ENCODE measurements at places on chromosomes 4 and X.

DNA sequence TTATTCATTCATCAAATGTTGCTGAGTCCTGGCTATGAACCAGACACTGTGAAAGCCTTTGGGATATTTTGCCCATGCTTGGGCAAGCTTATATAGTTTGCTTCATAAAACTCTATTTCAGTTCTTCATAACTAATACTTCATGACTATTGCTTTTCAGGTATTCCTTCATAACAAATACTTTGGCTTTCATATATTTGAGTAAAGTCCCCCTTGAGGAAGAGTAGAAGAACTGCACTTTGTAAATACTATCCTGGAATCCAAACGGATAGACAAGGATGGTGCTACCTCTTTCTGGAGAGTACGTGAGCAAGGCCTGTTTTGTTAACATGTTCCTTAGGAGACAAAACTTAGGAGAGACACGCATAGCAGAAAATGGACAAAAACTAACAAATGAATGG, 1.7 kb upstream of the AFP start:
- no peak for DNase-seq

DNA sequence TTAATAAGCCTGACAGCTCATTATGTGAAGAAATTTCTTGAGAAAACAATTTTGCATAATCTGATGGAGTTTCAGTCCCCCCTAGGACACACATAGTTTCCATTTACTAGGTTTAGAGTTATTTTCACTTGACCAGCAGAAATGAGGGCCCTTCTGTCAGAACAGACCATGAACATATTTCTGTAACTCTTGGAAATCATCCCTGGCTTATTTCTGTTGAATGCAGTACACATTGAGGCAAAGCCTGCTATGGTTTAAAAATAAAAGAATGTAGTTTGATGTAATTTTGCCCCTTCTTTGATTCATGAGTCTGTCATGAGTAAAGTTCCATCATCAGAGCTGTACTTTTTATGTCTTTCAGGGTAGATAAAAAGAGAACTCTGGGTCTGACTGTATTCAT, 104.6 kb upstream of the ETNPPL start:
- DNase-seq = no peak

GRCh38 chr4:123397144-123398065, 810 bp downstream of the SPRY1 start:
- DNase-seq = peak; percentile 6

GRCh38 chrX:19198473-19198872, 76.2 kb upstream of the ADGRG2 start:
- no peak for DNase-seq

- DNase-seq = no peak
These were observed 406.8 kb downstream of the STIM2 start for GRCh38 chr4:27267339-27267969.

DNA sequence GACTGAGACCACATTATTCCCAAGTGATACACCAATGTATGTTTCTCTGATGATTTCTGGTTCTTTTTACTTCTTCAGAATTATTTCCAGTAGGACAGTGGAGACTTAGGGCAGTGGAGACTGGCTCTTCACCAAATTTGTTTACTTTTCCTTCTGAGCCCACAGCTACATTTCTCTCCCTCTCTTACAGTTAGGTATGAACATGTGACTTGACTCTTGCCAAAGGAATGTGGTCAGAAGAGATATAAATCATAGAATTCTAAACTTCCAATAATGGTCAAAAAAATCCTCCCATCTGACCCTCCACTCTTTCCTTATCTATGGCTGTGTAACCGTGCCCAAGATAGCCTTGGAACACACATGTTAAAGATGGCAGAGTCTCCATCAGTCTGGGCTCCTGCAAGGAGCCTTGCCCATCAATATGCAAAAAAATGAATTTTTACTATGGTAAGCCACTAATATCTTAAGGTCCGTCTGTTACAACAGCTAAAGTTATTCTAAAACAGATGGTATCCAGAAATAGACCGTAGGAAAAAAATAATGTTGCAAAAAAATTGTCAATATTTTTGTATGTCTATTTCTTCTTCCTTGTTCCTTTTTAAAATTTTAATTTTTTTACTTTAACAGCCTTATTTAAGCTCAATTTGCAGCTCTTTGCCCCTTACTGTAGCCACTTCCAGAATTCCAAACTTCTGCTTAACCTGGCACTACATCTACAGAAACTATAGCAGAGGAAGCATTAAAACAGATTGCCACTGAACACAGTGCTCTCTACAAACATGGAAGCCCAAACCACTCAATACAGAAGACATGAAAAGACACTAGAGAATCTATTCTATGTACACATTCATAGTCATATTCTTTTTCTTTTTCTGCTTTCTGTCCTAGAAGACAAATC, 260.7 kb downstream of the COL25A1 start:
- no peak for DNase-seq

GRCh38 chrX:132957211-132958090, 978 bp downstream of the HS6ST2 start:
- no peak for DNase-seq

- no peak for DNase-seq
These were observed 277.2 kb downstream of the CXXC4 start for GRCh38 chr4:104217526-104217925.

- DNase-seq = no peak
These were observed 28.7 kb upstream of the FAM9B start for GRCh38 chrX:9062641-9063040.

GRCh38 chrX:13654116-13654515, 1.2 kb downstream of the TCEANC start:
- no peak for DNase-seq

GRCh38 chrX:150649096-150649870, 43.9 kb upstream of the MTMR1 start:
- no peak for DNase-seq

GRCh38 chr4:5126231-5126630, 75.0 kb downstream of the STK32B start:
- DNase-seq = no peak

DNA sequence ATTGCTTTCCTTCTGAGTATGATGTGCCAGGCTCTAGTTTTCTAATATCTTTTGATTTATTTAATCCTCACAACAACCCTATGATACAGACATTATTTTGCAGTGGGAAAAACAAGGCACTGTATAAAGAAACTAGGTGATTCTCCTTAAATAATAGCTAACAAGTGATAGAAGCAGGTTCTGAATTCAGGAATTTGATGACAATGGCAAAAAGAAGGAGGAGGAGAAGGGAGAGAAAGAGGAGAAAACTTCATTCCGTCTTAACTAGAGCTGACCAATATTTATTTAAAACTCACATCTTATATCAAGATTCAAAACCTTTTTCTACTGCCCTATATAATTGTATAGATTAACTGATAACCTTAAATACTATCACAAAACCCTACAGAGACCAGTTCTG, 1477.1 kb upstream of the PCDH7 start:
- no peak for DNase-seq

All from stimulated activated CD8-positive, alpha-beta memory T cell treated with anti-CD3 and anti-CD28 coated beads, Interleukin-7, amount 100 ng/mL, for 1 hour (primary cell).